ENCODE measurements at places on chromosomes 6 and 20. TPM values are rescaled to one million over a fixed set of nuclear protein-coding genes. Genes with fewer than 3 reads are reported as not detected.

EPHA7 gene
- total RNA-seq = 9.6 TPM

TMC2 gene
- total RNA-seq = not detected

GRCh38 chr6:100228437-100228833 lies 234.4 kb upstream of the MCHR2 start:
- no peak for DNase-seq

GRCh38 chr6:14927398-14927797 lies 318.5 kb upstream of the JARID2 start:
- DNase-seq = no peak

- DNase-seq = no peak
These were observed 2.1 kb downstream of the TGM6 start for GRCh38 chr20:2382833-2383232.

Data from WTC11 (cell line).